ENCODE measurements at places on chromosomes 3 and 15.
A peak's percentile ranks its signal among the peaks of the same experiment; 100 is the strongest.

- no peak for DNase-seq
Measured at GRCh38 chr3:194384569-194385001, 14.5 kb downstream of the GP5 start.

- DNase-seq = no peak
Measured at GRCh38 chr15:96183867-96184266, 146.6 kb upstream of the NR2F2 start.

GRCh38 chr15:58877999-58878825 is 55.3 kb downstream of the SLTM start:
- no peak for DNase-seq

DNA sequence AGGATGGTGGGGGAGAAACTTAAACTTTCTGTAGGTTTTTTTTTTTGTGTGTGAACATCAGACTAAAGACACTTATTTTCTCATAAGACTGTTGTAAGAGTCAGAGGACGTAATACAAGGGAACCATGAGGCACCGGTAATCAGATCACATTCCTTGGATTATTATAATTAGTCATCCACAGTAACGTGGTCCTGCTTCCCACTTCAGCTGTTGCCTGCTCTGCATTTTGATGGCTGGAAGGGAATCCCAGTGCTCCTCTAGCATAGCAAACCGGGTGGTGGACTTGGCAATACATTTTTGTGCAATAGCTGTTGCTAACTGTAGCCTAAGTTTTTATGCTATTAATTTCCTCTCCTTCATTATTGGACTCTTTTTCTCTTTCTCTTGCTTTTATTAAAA is 294.8 kb downstream of the NR2F2 start:
- no peak for DNase-seq

GRCh38 chr15:44427756-44428724 is 611 bp downstream of the CTDSPL2 start:
- peak; percentile 84 for DNase-seq

- no peak for DNase-seq
Measured at GRCh38 chr3:10692039-10692622, 123.9 kb upstream of the SLC6A11 start.

DNA sequence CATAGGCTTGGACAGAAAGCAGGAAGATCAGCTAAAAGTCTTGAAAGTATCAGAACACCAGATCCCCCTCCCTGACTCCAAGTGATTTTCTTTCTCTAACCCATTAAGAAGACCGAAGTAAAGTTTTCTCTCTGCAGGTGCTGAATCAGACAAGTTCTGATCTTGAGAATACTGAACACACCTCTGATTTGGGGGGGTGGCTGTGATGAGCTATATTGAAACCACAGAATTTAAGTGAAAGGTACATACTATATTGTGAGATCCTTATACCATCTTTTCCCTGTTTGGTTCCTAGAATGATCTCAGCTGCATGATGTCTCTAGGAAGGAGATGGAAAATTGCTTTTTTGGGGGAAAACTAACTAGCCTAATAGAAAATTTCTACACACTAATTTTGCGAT is 196.0 kb downstream of the DIPK2A start:
- no peak for DNase-seq

GRCh38 chr3:24316887-24317383 is 177.7 kb downstream of the THRB start:
- DNase-seq = peak; percentile 64

DNA sequence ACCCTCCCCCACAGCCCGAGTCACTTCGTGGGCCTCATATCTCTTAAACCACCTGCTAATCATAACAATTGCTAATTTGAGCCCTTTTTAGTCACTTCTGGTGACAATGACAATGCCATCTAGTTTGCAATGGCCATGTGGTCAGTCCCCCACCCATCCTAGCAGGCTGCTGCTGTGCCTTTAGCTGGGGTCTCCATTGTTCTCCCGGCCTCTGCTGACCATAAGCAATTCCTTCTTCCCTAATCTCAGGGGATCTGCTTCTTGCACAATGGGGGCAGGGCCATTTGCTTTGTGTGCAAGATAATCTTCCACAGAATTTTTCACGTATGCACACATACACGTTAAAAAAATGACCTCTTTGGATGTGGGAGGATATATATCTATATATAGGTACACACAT is 406.1 kb upstream of the ONECUT1 start:
- DNase-seq = no peak

GRCh38 chr3:71163198-71163918 is 420.2 kb downstream of the FOXP1 start:
- DNase-seq = no peak

GRCh38 chr15:43974852-43975251 is 148.1 kb downstream of the WDR76 start:
- DNase-seq = no peak

DNA sequence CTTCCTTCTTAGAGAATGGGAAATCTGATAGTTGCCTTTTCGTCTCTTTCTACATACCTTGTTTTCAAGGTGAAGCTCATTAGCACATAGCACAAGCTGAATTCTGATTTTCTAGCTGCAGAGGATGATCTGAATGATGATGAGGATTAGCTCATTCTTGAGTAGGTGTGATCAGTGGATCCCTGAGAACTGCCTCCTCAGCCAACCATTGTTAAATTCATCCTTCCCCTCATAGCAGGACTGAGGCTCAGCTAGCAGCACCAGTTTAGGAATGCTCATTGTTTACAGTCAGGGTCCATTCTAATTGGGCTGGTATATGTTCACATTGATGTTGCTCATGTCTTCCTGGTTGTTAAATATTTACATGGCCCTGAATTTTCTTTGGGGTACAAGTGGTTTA is 299.9 kb upstream of the MME start:
- no peak for DNase-seq

- no peak for DNase-seq
Measured at GRCh38 chr3:17980863-17981262, 238.4 kb upstream of the TBC1D5 start.

DNA sequence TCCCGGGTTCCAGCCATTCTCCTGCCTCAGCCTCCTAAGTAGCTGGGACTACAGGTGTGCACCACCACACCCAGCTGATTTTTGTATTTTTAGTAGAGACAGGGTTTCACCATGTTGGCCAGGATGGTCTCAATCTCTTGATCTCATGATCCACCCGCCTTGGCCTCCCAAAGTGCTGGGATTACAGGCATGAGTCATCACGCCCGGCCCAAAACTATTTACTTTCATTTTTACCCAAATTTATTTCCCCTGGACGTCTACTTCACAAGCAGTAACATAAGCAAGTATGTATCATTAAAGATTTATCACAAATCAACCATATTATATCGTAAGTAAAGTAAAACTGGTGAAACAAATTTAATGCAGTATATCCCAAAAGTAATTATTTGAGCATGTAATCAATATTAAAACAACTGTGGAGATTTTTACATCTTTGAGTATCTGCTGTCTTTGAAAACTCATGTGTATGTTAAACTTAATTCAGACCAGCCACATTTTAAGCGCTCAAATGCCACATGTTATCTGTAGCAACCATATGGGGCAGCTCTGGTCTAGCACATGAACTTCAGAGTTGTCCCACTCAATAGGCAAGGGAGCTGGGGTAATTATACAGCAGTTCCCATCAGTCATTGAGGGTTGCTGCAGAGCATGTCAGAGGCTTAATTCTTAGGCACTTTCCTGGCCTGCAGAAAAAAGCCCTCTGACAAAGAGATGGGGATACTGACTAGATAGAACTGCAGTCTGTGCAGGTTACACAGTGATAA is 185.7 kb upstream of the CTDSPL start:
- no peak for DNase-seq

DNA sequence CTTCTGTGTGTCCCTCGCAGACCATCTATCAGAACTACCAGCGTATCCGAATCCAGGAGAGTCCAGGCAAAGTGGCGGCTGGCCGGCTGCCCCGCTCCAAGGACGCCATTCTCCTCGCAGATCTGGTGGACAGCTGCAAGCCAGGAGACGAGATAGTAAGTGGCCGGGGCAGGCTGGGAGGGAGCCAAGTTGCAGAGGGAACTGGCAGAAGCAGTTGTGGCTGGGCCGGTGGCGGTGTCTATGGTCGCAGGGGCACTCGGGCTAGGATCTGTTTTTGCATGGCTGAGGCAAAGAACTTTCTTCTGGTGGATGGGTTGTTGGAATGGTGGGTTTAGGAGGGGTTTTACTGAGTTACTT is 10.1 kb downstream of the MCM2 start:
- DNase-seq = no peak

- DNase-seq = peak; percentile 97
Measured at GRCh38 chr15:88546248-88547129, at the start of gene DET1. TSS of gene DET1 (minus strand) at chr15:88546681. CDS start at chr15:88531705, 14,976 bp downstream.

- DNase-seq = no peak
Measured at GRCh38 chr15:45918839-45919238, 284.0 kb downstream of the SQOR start.

- no peak for DNase-seq
Measured at GRCh38 chr3:127183931-127184869, 8.7 kb upstream of the PRR23E start.

GRCh38 chr15:99554880-99555488 is 10.8 kb upstream of the MEF2A start:
- no peak for DNase-seq

GRCh38 chr15:80904998-80905397 is 84.6 kb downstream of the MESD start:
- no peak for DNase-seq
